ENCODE measurements at places on chromosomes 3 and 15. TPM values are rescaled to one million over a fixed set of nuclear protein-coding genes. Genes with fewer than 3 reads are reported as not detected.

Gene UROC1
- not detected for total RNA-seq

Gene PRSS50
- 0.14 TPM for total RNA-seq

Gene ACKR2
- 1.9 TPM for total RNA-seq

Gene SCN5A
- 0.23 TPM for total RNA-seq

Gene WDR76
- total RNA-seq, result 4.9 TPM

Gene MAGEL2
- 0.82 TPM for total RNA-seq

Gene LRRC31
- 1.1 TPM for total RNA-seq

Gene KPNA1
- total RNA-seq, result 38.7 TPM

Gene P2RY1
- 14.3 TPM for total RNA-seq

Gene ACTRT3
- total RNA-seq, result 0.46 TPM

Gene PLSCR4
- 14.2 TPM for total RNA-seq

Gene ENTPD3
- 11.0 TPM for total RNA-seq

Gene MNS1
- total RNA-seq, result 1.5 TPM

Gene STRIT1
- not detected for total RNA-seq

Gene CLRN1
- not detected for total RNA-seq

Gene SLC12A1
- total RNA-seq, result not detected

Gene MUSTN1
- 10.5 TPM for total RNA-seq

GRCh38 chr15:84979651-84980050, 2.0 kb upstream of the PDE8A start:
- peak; percentile 15 for DNase-seq

GRCh38 chr3:44104043-44104442, 137.6 kb upstream of the TOPAZ1 start:
- no peak for DNase-seq

- DNase-seq, result no peak
These were observed 8.8 kb downstream of the TBC1D23 start for GRCh38 chr3:100269410-100270214.

- no peak for DNase-seq
These were observed 20.3 kb downstream of the IMPG2 start for GRCh38 chr3:101300073-101300472.

DNA sequence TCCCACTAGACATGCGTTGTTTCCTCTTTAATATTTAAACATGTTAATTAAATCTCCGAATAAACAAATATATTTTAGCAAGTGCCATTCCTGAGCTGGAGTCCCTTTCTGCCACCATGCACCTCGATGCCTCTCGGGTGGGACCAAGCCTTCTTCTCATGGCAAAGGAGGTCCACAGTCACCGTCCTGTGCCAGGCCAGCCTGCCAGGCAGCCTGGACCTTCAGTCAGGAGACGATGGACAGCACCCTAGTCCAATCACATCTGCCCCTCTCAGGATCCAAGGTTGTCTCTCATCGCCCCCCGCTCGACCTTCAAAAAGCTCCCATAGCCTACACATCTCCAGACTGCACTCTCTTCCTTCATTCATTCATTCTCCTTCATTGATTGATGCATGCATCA, 22.6 kb downstream of the NTRK3 start:
- no peak for DNase-seq

- DNase-seq, result no peak
These were observed 93.3 kb upstream of the SLC7A14 start for GRCh38 chr3:170679190-170679589.

GRCh38 chr15:98949624-98950023, 58.0 kb downstream of the PGPEP1L start:
- DNase-seq, result no peak

DNA sequence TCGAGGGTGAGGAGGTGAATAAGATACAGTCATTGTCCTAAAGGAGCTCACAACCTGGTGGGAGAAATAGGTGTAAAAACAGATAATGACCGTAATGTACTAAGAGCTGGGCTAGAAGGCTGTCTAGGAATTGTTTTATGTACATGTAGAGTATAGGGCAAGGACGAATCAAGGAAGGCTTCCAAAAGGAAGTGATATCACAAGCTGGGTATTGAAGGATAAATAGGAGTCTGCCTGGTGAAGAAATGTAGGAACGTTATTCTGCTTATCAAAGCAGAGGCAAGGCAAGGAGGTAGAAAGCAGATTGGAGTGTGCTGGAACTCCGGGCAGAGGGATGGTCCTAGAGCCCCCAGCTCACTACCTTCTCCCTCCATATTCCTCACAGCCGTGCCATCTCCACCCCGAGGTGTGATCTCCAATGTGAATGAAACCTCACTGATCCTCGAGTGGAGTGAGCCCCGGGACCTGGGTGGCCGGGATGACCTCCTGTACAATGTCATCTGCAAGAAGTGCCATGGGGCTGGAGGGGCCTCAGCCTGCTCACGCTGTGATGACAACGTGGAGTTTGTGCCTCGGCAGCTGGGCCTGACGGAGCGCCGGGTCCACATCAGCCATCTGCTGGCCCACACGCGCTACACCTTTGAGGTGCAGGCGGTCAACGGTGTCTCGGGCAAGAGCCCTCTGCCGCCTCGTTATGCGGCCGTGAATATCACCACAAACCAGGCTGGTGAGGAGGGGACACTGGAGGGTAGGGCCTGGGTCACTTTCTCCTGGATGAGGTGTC, 15.1 kb downstream of the EPHB3 start:
- DNase-seq, result no peak

DNA sequence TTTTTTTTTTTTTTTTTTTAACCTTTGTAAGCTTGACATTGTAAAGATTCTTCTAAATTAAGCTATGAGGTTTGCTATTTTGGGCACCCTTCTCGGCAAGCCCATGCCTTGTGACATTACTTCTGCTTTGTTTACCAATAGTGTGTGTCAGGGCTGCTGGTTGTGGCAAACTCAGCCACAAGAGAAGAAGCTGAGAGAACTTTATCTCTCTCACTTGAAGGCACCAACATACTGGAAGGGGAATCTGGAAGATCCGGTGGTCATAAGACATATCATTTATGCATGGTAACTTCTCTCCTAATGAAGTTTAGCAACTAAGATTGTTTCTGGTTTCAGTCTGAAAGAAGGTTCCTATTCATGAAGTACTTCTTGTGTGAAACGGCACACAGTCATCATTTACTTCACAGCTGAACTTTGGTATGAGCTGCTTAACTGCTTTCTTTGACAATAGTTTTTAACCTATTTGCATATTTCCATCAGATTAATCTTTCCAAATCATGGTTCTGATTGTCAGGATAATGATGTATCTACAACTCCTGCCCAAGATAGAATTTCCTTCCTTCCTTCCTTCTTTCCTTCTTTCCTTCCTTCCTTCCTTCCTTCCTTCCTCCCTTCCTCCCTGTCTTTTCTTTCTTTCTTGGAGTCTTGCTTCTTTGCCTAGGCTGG, 189.3 kb downstream of the NFKBIZ start:
- DNase-seq, result no peak

DNA sequence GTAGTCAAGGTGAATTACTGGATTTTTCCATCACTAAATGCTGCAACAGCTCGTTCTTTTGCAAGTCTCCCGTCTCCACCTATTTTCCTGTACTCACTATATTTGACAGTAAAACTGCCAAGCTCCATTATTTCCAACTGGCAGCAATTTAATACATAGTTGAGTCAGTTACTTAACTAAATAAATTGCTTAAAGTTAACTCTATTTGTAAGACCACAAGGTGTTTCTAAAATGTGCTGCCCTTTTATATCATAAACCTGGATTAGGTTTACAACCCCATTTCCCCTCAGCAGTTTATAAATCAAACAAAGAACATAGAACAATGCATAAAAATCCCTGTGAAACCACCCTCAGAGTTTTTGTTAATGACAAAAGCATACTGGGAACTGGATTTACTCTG, 211.4 kb upstream of the DPH6 start:
- DNase-seq, result no peak

GRCh38 chr3:129937717-129938116, 36.8 kb upstream of the TRH start:
- no peak for DNase-seq

GRCh38 chr3:159548675-159549335, 439.8 kb upstream of the IL12A start:
- DNase-seq, result no peak

GRCh38 chr3:62929771-62930170, 54.6 kb upstream of the CADPS start:
- no peak for DNase-seq

GRCh38 chr15:53527996-53528395, 231.5 kb downstream of the WDR72 start:
- no peak for DNase-seq

- no peak for DNase-seq
These were observed 35.5 kb downstream of the NFKBIZ start for GRCh38 chr3:101884776-101885175.

GRCh38 chr3:46693892-46694226, 380 bp upstream of the ALS2CL start:
- DNase-seq, result no peak

GRCh38 chr15:87528873-87529272, 727.7 kb downstream of the NTRK3 start:
- no peak for DNase-seq

DNA sequence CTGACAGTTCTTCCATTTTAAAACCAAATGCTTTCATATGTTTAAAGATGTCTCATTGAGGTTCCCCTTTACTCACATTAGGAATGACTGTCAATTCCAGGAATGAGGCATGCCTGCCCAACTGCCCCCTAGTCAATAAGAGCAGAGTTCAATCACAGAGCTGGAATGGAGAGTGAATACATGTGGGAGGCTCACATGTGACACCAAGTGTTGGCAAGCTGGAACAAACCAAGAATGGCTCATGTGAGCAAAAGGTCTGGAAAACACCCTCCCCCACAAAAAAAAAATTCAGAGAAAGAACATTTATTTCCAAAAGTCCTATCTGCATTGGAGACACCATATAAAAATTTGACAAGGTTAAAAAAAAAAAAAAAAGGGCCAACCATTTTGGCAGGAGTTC, 3.7 kb downstream of the PBRM1 start:
- DNase-seq, result no peak

DNA sequence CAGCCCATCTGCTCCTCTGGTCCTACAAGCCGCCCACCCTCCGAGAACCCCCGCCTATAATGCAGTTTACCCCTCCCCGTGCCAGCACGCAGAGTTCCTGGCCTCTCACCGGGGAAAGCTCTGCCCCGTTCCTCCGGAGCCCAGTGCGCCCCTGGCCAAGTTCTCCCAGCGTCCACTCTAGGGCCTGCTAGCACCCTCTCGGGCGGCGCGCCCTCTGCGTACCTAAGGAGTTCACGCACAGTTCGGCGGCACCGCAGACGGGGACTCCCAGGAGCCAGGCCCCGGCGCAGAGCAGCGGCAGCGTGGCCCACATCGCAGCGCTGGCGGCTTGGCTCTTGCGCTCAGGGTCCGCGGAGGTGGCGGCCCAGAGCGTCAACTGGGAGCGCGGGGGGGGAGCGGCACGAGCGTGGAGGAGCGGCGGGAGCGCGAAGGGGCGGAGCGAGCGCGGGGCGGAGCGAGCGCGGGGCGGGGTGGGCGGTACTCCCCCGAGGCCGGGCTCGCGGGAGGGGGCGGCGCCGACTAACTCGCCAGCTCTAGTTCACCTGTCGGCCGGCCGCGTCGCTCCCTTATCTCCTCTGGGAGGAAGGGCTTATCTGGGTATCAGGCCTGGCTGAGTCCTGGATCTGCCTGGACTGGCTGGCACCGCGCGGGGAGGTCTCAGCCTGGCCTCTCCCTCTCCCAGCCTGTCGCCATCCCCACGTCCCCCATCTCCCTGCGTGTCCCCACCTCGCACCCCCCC, at the start of gene CTSH:
CTSH (minus strand) TSS at position 378 of the 739 bp plus-strand sequence; CDS start at position 313, 65 bp downstream.
- peak; percentile 82 for DNase-seq

GRCh38 chr3:145869958-145870357, 291.0 kb downstream of the PLOD2 start:
- DNase-seq, result no peak

DNA sequence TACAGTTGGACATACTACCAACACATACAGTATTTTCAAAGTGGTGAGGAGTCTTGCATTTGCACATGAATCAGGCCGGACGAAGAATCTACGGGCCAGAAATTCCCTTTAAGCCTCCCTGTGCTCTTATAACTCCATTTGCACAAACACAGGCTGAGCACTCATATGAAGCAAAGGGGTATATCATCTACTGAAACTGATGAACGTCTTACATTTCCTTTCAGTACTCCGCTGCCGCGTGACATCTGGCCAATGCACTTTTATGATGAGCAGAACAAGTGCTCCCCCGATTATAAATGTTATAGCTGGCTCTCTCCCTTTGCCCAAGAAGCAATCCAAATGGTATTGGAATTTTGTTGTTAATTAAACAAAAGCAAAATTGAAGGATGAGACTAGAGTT, 110.3 kb upstream of the ICE2 start:
- no peak for DNase-seq

- DNase-seq, result no peak
These were observed 90.2 kb upstream of the LMOD3 start for GRCh38 chr3:69212411-69213160.

Data from prostate gland (tissue), 2 donors.